Esophagus squamous epithelium (tissue), 5 donors: ENCODE measurements at places on chromosomes 16 and 17. TPM values are rescaled to one million over a fixed set of nuclear protein-coding genes. Genes with fewer than 3 reads are reported as not detected.

GRCh38 chr16:86990451-86990850, 326.7 kb downstream of the C16orf95 start:
- DNase-seq: no peak

The RASD1 gene
- total RNA-seq: 6.4 TPM

DNA sequence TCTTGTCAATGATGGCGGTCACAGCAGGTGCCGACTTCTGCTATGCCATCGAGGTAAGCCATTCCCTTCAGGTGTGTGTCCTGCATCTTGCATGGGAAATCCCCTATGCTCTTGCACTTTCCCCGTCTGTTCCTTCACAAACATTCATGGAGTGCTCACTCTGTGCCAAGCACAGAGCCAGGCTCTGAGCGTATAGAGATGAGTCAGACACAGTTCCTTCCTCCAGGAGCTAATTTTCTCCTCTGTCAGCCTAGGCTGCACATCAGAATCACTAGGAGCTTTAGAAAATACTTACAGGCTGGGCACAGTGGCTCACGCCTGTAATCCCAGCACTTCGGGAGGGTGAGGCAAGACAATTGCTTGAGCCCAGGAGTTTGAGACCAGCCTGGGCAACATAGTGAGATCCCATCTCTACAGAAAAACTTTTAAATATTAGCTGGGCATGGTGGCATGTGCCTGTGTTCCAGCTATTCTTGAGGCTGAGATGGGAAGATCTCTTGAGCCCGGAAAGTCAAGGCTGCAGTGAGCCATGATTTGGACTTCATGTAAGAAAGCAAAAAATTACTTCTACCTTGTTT, 14.1 kb downstream of the PRMT7 start:
- DNase-seq: no peak

The SDR42E1 gene
- total RNA-seq: 15.3 TPM

DNA sequence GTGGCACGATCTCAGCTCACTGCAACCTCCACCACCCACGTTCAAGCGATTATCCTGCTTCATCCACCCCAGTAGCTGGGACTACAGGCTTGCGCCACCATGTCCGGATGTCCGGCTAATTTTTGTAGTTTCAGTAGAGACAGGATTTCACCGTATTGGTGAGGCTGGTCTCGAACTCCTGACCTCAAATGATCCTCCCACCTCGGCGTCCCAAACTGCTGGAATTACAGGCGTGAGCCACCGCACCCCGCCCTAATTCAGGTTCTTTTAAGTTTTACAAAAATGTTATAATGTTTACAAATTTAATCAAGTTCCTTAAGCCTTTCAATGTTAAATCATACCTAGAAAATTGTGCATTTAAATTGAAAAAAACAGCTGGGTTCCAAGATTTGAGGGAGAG, 13.3 kb upstream of the GJD3 start:
- no peak for DNase-seq

DNA sequence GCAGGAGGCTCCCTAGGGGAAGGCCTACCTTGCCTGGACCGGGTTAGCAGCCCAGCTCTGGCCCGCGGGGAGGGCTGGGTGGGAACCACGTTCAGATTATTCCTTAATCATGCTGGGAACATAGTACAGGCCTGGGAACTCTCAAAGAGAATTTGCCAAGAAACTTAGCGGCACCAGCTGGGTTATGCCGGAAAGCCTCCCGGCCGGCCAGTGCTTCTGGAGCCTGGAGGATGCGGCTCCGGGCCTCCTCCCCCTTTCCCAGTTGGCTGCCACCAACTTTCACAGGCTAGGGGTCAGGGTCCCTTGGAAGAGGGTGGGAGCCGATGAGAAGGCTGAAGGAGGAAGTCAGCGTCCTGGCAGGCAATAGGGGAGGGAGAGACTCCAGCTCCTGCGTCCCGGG, 10.8 kb downstream of the NGFR start:
- no peak for DNase-seq
